ENCODE measurements at places on chromosomes 1 and 21.

GRCh38 chr1:171495444-171495843, 10.1 kb downstream of the PRRC2C start:
- DNase-seq = no peak

DNA sequence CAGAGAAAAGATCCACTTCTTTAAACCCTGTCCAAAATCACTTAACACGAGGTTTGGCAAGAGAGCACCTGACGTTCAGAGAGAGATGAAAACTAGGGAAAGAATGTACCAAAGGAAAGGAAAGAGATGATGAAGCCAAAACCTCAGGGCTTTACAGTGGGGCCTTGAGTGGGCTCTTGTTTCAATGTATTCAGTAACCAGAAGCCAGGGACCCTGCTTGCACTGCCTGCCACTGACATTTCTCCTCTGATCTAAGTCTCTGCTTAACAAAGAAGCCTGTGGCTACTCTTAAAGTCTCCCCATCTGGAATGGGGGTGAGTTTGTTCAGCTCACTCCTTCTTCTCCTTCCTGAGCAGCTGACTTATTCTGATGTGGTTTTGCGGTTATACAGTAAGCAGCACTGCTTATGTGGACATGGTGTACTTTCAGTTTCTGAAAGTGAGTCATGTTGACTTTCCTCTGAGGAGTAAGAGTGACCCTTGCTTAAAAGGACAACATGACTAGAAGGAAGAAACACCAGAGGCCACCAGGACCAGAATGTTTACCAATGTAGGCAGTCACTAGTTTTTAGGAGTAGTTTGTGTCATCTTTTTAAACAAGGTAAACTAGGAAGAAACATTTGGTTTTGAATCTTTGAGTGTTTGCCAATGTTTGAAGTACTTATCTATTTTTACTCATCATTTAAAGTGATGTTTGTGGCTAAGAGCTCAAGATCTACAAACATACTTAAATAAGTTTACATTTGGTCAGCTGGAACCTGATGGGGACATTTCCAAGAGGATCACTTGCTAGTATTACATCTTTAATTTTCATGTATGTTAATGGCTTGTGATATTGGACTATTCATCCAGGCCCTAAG, 87.4 kb downstream of the FASLG start:
- no peak for DNase-seq

- no peak for DNase-seq
Measured at GRCh38 chr1:212968368-212968863, 18.1 kb downstream of the VASH2 start.

- DNase-seq = no peak
Measured at GRCh38 chr1:143721024-143721373, 250.8 kb downstream of the FAM72C start.

GRCh38 chr1:23100074-23100748, 68.4 kb downstream of the LUZP1 start:
- DNase-seq = peak; percentile 26

- DNase-seq = no peak
Measured at GRCh38 chr1:210907251-210907805, 226.6 kb downstream of the KCNH1 start.

- no peak for DNase-seq
Measured at GRCh38 chr1:203126866-203127665, 460 bp upstream of the ADORA1 start.

- no peak for DNase-seq
Measured at GRCh38 chr1:15244813-15245212, 2.2 kb upstream of the FHAD1 start.

GRCh38 chr21:45089964-45090363, 15.6 kb downstream of the ADARB1 start:
- no peak for DNase-seq

DNA sequence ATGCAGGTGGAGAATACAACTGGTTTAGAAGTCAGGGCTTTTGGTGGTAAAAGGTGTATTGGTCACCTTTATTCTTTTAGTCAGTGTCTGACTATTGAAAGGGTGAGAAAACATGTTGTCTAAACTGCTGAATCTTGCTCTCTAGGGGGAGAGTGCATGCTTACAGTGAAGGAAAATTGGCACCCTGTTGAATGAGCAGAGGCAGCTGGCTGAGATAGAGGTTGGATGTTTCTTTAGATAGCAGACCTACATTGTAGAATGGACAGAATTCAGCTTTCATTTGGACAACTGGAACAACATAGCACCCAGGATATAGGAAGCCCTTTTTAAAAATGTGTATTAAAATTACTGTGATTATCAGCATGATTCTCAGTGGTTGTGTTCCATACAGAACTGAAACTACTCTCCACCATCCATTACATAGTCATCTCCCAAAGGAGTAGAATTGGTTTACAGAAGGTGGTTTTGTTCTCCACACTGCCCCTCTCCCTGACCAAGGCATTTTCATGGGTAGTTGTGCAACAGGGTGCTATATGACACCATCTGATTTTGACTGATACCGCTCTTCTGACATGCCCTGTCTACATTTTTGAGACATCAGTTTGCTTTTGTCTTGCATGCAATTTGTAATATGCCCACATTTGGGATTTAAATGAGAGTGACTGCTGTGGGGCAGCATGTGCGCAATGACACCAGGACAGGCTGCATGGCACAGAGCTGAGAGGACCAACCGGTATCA, 16.2 kb downstream of the RHOU start:
- DNase-seq = no peak

DNA sequence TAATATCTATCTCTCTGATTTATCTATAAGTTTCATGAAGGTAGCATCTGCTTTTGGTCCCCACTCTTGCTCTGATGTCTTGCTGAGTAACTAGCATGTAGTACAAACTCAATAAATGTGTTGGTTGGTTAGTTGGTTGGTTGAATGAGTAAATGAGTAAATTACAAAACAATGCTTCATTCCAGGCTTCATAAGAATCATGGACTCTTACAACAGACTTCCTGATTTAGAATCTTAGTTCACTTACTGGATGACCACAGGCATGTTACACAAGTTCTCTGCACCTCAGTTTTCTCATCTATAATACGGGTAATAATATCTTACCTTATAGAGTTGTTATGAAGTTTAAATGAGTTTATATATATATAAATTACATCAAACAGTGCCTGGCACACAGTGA, 98.6 kb downstream of the ZNF281 start:
- DNase-seq = no peak

GRCh38 chr1:15966081-15966955, 9.6 kb downstream of the ZBTB17 start:
- peak; percentile 81 for DNase-seq

- DNase-seq = no peak
Measured at GRCh38 chr1:1892079-1892762, 1.3 kb upstream of the GNB1 start.

DNA sequence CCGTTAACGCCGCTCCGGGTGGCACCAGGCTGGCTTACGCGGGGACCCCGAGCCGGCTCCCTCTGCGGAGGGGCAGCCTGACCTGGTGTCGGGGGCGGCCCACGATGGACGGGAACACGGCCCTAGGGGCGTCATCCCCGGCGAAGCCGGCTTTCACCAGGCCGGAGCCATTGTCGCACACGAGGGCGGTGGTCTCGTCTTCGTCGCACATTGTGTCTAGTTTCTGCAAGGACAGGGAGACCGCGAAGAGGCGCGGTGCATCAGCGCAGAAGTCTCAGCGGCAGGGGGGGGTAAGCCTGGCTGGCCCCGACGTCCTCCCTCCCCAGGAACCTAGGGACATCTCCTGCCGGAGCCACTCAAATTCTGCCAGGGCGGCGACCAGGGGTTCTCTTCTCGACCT, 989 bp downstream of the ACTA1 start:
- DNase-seq = no peak

DNA sequence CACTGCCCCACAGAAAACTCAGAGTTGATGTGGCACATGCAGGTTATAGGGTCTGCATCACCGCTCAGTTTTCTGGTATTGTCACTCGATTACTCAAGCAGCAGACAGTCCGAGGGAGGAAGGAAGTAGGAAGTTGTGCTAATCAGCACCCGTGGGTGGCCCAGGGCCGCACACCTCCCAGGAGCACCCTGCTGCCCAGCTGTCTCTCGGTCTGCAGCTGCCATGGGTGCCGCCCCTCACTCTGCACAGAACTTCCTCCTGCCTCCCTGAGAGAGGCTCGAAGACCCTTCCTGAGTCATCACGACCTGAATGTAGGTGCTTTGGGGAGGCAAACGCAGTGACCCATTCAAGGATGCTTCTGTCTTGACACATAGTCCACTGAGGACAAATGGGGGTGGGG, 4.2 kb upstream of the TFF3 start:
- no peak for DNase-seq

- DNase-seq = no peak
Measured at GRCh38 chr1:95653618-95654017, 419.6 kb downstream of the RWDD3 start.

DNA sequence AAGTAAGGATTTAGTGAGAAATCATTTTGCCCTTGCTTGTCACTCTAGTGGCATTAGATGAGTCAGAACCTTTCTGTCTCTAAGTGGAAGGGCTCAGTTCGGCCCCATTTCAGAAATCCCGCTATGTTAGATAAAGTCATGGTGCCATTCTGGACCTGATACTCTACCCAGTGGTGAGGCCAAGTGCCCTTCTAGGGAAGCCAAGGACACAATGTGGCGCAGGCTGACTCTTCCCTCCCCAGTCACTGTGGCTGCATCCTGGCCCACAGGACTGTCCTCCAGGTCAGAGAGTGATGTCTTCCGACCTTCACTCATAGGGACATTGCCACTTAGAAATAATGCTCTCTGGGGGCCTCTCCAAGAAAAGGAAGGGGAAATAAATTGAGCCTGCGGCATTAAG, 48.3 kb upstream of the MTR start:
- DNase-seq = no peak

GRCh38 chr1:62057641-62058290, 136.9 kb upstream of the L1TD1 start:
- DNase-seq = no peak

DNA sequence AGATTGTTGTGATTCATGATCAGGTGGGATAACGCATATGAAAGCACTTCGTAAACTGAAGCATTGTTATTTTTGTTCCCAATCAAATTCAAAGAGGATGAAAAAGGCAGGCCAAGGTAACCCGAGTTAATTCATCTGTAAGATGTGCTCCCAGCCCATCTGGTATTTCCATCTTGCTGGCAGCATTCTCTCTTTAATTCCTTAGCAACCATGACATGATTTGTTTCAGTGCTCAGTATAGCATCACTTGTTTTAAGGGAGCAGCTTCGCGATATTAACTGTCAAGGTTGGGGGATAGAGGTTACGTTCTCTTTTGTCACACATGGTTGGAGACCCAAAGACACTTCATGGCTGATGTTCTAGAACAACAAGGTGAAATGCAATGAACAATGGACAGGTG, 6.4 kb downstream of the TSPAN2 start:
- no peak for DNase-seq

GRCh38 chr1:248821641-248822040, 4.1 kb downstream of the SH3BP5L start:
- no peak for DNase-seq

DNA sequence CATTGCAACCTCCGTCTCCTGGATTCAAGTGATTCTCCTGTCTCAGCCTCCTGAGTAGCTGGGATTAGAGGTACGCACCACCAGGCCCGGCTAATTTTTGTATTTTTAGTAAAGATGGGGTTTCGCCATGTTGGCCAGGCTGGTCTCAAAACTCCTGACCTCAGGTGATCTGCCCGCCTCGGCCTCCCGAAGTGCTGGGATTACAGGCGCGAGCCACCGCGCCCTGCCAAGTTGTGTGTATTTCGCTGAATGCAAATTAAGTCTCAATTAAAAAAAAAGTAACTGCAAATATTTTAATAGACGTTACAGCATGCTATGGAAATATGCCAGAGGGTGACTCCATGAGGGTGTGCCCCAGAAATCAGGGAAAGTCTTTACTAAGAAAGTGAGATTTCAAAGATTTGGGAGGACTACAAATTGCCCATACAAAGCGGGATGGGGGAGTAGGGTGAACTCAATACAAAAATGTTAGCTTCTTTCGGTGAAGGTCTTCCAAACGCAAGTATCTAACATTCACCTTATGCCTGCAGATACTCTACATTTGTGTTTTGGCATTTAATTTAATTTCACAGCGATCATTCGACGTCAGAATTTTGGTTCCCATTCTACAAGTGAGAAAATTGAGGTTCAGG, 85.6 kb downstream of the NKAIN1 start:
- DNase-seq = no peak

- no peak for DNase-seq
Measured at GRCh38 chr1:113282008-113282892, 108.1 kb upstream of the MAGI3 start.

DNA sequence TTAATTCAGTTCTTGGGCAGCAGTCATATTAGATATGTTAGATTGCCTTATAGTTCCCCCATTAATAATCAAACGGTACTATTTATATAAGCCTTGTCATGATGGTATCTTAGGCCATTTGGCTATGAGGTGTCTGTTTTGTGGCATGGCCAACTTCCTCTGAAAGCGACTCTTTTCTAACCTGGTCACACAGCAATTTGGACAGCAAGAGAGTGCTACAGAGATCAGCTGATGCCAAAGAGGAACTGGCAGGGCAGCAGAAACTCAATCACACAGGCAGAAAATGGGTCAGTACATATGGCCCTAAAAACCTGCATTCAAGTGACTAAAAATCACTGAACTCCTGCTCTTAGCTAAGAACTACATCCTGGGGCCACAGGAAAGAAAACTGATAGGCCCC, 13.4 kb upstream of the MUTYH start:
- no peak for DNase-seq

- no peak for DNase-seq
Measured at GRCh38 chr1:229842302-229843255, 216.5 kb downstream of the URB2 start.

GRCh38 chr1:54996359-54996868, 2.3 kb upstream of the BSND start:
- DNase-seq = peak; percentile 71

GRCh38 chr1:165898837-165899236, 71.4 kb downstream of the UCK2 start:
- no peak for DNase-seq

DNA sequence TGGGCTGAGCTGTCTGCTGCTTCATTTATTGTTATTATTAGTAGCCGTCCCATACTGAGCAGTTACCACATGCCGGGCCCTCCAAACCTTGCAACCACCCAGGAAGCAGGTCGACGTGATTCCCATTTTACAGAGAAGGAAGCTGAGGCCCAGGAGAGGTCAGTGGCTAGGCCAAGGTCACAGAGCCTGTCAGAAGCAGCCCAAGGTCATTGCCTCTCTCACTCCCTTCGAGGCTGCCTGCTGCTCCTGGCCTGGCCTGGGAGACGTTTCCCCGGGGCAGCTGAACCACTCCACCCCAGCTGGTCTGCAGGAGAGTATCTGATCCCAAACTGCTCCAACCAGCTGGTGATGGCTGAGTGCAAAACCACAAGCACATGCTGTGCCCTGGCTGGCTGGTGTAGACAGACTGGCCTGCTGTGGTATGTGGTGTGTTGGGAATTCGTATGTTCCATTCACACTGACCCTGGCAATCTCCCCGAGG, 6.5 kb downstream of the PADI4 start:
- DNase-seq = no peak

DNA sequence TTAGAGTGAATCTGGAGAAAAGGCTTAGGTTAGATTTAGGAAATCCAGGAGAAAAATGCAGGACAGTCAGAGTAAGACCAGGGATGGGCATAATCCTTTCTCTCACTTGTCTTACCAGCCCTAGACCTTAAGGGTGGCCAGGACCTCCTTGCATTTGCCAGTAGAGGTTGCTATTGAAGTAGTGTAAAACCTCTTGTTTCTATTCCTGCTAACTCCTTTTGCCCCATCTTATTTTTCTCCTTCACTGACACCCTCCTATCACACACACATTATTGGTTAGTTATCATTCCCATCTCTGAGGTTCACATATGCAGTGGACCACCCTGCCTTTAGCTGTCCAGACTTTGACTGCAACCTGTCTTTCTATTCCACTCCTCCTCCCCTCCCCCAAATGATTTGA, 75.0 kb upstream of the MACF1 start:
- DNase-seq = no peak

- DNase-seq = no peak
Measured at GRCh38 chr1:23441446-23442148, 17.0 kb upstream of the TCEA3 start.
